AG09319 (cell line): ENCODE measurements at places on chromosomes 13 and 19.

- DNase-seq, result no peak
Observed at GRCh38 chr13:69168436-69168835, 939.2 kb upstream of the ATXN8OS start.

- no peak for DNase-seq
Observed at GRCh38 chr13:32851083-32852069, 164.8 kb upstream of the KL start.

- DNase-seq, result no peak
Observed at GRCh38 chr19:33490041-33490451, 31.5 kb downstream of the PEPD start.

- no peak for DNase-seq
Observed at GRCh38 chr19:342128-342455, 2.5 kb downstream of the MIER2 start.

GRCh38 chr19:48149430-48149829, 20.7 kb downstream of the LIG1 start:
- no peak for DNase-seq

- no peak for DNase-seq
Observed at GRCh38 chr13:23709536-23709935, 139.3 kb downstream of the TNFRSF19 start.

GRCh38 chr19:32702010-32702409, 10.4 kb downstream of the NUDT19 start:
- no peak for DNase-seq

- DNase-seq, result no peak
Observed at GRCh38 chr13:48431987-48432615, 19.2 kb upstream of the LPAR6 start.

- no peak for DNase-seq
Observed at GRCh38 chr13:35780613-35781012, 304.1 kb upstream of the MAB21L1 start.

GRCh38 chr13:109785892-109786450, 412 bp downstream of the IRS2 start:
- DNase-seq, result no peak

DNA sequence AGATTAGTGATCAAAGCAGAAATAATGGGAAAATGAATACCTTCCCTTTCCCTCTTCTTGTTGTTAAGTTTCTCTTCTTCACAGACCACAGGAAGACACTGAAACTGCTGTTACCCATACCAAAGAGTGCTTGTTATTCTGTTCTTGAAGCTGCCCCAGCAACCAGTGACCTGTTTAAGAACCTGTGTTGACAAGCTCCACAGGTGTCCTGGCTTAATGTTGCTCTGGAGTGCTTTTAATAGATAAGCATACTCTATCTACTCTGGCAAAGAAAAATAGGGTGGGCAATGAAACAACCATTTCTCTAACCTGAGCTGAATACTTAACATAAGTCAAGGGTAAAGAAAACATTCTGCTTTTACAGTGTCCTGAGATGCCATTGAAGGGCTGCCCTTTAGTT, 506.7 kb upstream of the GPC6 start:
- DNase-seq, result no peak

DNA sequence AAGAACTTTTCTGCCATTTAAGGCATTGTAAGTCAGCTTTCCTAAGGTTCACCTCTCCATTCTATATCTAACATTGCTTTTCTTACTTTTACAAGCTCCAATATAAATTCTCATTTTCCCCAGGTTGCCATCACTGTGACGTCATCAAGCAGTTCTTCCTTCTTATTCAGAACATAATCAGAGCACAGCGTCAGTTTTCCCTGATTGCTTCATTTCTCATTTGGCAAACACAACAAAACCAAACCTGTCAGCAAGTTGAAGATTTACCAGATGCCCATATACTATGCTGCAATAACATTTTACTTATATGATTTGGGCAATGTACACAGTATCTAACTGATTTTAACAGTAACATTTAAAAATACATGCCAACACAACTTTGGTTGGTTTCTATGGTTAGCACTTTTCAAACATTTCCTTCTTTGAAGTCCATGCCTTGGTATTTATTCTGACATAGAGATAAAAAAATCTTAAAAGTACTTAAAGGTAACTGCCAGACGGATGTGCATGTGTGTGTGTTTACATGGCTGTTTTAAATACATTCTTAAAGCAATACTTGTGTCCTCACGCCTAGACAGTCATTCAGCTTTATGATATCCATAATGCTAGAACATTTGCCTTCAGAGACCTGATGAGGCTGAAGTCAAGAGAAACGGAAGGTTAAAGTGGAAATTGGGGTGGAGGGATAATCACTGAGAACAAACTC, 264.0 kb downstream of the KLF12 start:
- DNase-seq, result no peak

DNA sequence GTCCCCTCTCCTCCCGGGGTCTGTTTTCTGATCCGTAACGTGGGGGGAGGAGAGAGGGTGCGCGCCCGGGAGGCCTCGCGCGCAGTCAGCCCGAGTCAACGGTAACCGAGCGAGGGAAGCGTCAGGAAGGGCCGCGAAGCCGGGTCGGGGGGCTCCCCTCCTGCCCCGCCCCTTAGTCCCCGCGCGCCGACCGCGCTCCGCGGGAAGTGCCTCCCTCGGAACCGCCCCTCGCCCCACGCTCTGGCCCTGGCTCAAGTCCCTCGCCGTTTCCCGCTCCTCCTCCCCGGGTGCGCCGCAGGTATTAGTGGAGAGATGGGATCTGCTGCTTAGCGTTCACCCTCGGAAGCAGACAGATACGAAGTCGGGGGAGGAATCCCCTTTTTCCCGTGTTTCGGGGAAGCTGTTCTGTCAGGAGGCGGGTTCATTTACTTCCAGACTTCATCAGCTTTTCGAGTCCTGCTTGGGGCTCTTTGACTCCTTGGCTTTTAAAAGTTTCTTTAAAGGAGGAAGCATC, 770 bp downstream of the HNRNPM start:
- no peak for DNase-seq

DNA sequence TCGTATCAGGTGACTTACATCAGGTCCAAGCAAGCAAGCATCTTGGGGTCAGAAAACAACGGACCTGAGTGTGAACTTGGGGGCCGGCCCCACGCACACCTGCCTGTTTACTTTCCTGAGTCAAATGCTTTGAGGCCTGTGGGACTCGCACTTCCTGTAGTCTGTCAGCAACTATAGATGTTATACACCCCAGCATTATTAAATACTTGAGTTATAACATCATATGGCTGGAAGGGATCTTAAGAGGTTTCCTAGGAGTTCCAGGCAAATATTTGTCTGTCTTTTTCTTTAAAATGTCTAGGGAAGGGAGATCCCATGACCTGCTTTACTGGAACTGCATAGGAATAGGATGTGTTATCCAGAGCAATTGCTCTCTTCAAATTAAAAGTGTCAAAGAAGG, 280.6 kb downstream of the SHISA2 start:
- no peak for DNase-seq

- no peak for DNase-seq
Observed at GRCh38 chr13:108851660-108852059, 222.2 kb downstream of the MYO16 start.

DNA sequence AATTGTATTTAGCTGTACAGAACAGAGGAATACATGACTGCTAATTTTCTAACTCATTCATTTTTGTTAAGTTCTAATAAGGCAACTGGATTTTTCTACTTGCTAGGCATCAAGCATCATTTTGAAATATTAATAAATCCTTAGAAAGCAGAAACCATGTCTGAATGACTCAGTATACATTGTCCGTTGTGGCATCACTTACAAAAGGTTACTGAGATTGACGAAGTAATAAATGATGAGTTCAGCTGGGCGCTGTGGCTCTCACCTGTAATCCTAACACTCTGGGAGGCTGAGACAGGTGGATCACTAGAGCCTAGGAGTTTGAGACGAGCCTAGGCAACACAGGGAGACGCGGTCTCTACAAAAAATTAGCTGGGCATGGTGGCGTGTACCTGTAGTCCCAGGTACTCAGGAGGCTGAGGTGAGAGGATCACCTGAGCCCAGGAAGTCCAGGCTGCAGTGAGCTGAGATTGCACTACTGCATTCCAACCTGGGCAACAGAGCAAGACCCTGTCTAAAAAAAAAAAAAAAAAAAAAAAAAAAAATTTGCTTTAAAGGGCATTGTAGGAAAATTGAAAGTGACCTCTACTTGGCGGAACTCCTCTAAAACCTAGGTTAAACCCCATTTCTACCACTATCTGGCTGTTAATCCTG, 36.6 kb downstream of the LHFPL6 start:
- no peak for DNase-seq

- DNase-seq, result no peak
Observed at GRCh38 chr19:28224441-28224840, 988.5 kb downstream of the UQCRFS1 start.

DNA sequence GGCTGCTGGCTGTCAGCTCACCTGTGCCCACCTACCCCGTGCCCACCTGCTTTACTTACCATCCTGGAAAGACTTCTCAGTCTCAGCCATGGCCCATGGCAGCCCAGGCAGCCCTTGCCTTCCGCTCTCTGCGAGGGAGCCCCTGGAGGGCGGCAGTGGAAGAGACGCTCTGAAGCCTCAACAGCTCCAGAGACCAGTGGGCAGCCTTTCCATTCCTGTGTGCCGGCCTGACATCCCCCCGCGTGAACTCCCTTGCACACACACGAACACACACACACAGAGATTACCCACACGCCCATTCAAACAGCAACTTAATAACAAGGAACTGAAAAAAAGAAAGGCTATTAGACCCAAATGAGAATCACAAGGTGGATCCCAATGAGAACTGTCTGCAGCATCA, 14.2 kb upstream of the RASA3 start:
- DNase-seq, result no peak

DNA sequence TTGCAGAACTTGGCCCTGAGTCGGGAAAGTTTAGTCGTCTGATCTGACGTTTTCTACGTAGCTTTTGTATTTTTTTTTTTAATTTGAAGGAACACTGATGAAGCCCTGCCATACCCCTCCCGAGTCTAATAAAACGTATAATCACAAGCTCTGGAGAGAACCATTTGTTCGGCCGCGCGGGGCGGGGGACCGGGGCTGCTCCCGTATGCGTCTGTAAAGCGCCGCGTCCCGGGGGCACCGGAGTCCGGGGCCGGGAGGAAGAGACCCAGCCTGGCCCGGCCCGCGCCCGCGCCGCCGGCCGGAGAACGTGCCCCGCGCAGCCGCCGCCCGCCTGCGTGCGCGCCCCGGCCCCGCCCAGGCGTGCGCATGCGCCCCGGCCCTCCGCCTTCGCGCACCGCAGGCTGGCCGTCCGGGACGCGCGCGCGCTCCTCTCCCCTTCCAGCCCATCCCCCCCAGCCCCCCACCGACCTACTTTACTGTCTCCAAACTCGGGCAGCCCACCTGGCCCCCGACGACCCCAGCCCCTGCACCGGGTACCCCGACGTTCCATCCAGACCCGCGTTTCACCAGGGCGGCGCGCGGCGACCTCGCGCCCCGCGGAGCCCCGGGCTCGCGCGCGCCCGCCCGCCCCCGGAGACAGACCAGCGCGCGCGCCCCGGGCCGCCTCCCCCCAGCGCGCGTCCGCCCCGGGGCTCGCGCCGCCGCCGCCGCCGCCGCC, 785 bp upstream of the USF2 start:
- peak; percentile 32 for DNase-seq

GRCh38 chr13:29857085-29857484, 6.7 kb upstream of the UBL3 start:
- no peak for DNase-seq

GRCh38 chr19:15091918-15092753, 10.1 kb downstream of the OR1I1 start:
- peak; percentile 44 for DNase-seq

GRCh38 chr13:51895906-51896888, 34.4 kb downstream of the CCDC70 start:
- DNase-seq, result no peak

DNA sequence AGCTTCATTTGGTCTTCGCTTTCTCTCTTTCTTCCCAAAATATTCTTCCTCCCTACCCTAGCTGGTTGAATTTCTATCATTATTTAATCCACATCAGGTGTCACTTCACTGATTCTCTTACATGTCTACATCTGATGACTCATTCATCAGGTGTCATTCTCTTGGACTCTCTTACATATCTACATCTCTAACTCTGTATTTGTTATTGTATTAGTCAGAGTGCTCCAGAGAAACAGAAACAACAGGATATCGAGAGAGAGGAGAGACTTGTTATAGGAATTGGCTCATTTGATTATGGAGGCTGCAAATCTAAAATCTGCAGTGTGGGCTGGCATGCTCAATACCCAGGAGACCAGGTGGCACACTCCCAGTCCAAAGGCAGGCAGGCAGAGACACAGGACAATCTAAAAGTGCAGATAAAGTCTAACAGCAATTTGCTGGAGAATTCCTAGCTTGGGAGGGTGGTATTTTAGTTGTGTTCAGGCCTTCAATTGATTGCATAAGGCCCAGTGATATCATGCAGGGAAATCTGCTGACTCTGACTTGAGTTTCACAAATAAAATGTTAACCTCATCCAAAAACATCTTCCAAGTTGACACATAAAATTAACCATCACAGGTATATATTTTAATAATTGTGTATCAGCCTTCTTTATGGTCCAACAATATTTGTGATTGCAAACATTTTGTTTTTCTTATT, 541.4 kb upstream of the SLITRK5 start:
- no peak for DNase-seq

DNA sequence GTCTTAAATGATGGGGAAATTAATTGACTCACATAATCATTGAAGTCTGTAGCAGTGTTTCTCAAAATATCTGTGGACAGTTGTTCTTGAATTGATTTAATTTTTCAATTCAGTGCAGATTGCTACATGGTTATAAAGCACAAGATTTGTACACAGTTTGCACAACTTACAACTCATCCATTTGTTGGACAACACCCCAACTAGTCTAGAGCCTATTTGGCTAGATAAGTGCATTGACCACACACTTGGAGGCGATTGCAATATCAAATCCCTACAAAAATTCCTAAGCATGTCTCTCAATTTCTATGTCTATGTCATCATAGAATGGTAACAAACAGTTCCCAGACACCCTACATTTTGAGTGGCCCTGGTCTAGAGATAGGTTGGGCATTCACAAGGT, 48.0 kb upstream of the IPO5 start:
- no peak for DNase-seq
